ENCODE measurements at places on chromosomes 4 and X. TPM values are rescaled to one million over a fixed set of nuclear protein-coding genes. Genes with fewer than 3 reads are reported as not detected.

DSPP gene
- not detected for total RNA-seq

MAOB gene
- 0.72 TPM for total RNA-seq

RBMXL3 gene
- total RNA-seq, result not detected

SAGE1 gene
- not detected for total RNA-seq

PRICKLE3 gene
- total RNA-seq, result 6.9 TPM

ARHGAP4 gene
- total RNA-seq, result 0.88 TPM

TLR10 gene
- under 0.01 TPM for total RNA-seq

HSD17B13 gene
- total RNA-seq, result under 0.01 TPM

VCX gene
- not detected for total RNA-seq

XKRX gene
- 0.29 TPM for total RNA-seq

Data from osteoblast (primary cell).